ENCODE measurements at places on chromosomes 13 and 19.

DNA sequence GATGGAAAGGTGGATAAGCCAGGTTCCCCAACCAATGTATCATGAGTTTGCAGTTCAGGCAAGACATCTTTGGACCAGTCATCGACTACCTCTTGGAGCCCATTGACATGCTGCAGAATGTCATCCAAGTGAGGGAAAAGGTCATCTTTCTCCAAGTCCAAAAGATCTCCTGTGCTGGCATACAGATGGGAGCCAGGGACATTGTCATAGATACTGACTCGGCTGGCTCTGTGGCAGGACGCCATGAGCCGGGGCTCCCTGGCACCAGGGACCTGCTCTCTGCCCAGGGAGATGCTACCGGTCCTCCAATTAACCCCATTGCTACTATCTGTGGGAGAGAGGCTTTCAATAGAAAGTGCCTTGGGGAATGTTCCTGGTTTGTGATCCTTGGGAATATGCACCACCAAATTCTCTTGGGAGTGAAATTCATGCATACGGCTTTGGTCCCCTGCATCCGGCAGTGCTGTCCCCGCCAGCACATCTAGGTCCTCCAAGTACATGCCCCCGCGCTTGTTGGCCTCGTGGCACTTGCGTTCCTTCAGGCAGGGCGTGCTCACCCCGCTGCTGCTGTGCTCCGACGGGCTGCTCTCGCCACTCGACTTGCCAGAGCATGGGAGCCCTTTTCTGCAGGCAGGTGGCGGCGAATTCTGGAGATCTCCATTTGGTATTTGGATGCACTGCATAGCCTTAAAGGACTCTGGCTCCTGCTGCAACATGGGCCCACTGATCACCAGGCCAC is 113.0 kb downstream of the KL start:
- no peak for DNase-seq

DNA sequence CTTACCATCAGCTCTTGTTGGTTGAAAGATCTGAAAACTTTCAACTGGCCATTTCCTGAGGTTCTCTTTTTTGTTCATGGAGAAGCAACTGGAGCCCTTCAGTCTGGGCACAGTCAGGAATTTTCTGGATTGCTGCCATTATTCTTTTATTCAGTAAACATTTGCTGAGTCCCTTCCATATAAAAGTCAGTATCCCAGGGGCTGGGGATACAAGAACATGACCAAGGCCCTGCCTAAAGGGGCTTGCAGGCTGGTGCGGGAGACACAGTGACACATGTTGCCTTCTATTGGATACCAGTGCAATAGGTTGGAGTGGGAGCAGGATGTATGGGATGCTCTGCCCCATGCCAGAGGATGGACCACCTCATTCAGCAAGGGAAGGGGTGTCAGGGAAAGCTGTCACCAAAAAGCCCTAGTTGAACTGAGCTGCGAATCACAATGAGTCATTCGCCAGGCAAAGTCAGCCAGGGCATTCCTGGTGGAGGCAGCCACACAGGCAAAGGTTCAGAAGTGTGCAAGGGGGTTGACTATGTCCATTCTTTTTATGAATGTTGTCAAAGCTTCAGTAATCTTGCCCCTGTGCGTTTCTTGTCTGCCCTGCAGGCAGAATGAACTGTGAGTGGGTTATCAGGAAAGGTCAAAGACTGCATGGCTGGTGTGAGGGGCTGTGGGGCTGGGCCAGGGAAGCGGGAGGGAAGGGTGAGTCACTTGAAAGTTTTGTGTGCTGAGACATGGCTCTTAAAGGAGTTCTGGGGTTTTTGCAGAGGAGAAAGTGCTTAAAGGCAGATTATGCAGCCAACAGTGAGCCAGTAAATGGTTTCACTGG is 395.9 kb downstream of the KCNRG start:
- no peak for DNase-seq

DNA sequence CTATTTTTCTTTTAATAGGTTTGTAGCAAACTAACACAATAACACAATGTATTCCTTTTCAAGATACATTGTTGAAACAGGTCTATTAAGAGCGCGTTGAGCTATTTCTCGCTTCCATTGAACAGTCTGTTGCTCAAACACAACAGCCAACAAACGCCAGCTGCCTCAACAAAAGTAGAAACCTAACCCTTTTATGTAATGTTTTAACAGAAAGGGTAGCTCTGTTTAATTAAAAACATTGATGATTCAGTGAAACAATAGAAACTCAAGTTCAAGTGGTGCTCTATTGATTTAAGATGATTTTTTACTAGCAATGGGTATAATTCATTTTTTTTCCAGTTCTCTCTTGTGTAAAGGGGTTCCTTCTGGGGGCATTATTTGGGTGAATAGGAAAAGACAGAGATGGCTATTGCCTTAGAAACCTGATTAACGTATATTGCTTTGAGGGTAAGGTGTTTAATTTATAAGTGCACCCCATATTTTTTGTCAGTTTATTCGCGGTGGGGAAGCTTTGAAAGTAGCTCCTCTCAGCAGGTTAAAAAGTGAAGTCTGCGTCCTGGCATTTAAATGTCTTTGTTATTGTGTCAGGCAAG is 14.9 kb downstream of the ZIC2 start:
- no peak for DNase-seq

- DNase-seq: no peak
Observed at GRCh38 chr19:4337906-4338440, 654 bp downstream of the STAP2 start.

DNA sequence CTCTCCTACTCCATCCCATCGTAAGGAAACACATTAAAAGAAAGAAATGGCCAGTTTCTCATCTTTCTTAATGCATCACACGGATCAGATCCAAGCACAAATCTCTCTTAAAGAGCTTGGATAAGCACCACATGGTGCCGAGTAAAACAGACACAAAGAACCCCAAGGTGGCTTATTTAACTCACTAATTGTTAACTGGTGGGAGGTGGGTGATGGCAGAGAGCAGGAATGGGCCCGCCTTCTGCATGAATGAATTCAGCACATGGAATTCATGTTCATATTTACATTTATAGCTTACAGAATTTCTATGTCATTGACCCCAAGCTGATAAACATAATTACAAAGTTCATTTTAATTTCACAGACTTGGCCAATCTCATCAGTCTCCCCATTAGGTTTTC is 89.9 kb downstream of the MZT1 start:
- no peak for DNase-seq

GRCh38 chr13:113479179-113479578 is 11.3 kb downstream of the DCUN1D2 start:
- no peak for DNase-seq

DNA sequence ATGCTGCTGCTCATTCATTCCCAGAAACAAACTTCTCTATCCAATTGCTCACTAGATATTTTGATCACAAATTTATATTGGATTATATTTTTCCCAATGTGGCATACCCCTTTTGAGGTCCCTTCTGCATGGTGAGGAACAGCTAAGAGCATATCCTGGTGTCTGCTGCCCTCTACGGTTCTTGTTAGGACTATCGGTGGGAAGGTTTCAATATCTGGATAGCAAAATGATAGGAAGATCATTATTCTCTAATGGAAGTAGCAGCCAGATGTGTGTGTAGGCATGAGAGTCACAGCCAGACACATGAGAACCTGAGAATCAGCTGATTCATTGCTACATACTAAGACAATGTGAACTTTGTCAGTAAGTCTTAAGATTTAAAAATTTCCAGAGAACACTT is 1422.4 kb upstream of the MIR17HG start:
- no peak for DNase-seq

GRCh38 chr13:75489502-75490263 is 7.7 kb upstream of the TBC1D4 start:
- no peak for DNase-seq

GRCh38 chr19:1665565-1666047 is 13.2 kb upstream of the TCF3 start:
- no peak for DNase-seq

- no peak for DNase-seq
Observed at GRCh38 chr13:46372071-46372470, 15.0 kb downstream of the RUBCNL start.

- no peak for DNase-seq
Observed at GRCh38 chr19:13870873-13871272, 6.1 kb upstream of the NANOS3 start.

DNA sequence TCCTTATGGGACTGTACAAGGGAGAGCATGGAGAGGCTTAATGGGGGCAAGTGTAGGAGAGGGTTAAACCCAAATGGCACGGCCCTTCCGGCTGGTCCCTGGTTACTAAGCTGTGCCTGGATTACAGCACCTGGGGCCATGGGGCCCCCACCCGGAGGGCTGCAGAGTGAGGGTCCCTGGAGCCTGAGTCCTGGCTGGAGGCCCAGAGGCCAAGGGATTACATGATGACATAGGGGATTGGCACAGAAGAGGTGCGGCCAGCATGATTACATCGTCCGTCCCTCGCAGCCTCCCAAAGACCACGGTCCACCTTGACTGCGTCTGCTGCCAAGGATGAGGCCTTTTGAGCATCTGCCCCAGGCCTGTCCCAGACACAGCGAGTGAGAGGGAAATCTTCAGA is 149.4 kb downstream of the URI1 start:
- no peak for DNase-seq

DNA sequence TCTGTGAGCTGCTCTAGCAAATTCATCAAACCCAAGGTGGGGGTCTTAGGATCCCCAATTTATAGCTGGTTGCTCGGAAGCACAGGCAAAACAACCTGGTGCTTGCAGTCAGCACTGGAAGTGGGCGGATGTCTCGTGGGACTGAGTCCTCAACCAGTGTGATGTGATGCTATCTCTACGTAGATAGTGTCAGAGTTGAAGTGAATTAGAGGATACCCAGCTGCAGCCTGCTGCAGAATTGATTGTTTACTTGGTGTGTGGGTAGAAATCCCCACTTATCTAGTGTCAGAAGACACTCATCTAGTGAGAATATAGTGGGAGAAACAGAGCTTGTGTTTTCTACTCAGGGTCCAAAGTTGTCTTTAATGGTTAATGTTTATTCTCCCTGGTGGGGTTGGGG is 63.3 kb downstream of the CBY2 start:
- DNase-seq: no peak

DNA sequence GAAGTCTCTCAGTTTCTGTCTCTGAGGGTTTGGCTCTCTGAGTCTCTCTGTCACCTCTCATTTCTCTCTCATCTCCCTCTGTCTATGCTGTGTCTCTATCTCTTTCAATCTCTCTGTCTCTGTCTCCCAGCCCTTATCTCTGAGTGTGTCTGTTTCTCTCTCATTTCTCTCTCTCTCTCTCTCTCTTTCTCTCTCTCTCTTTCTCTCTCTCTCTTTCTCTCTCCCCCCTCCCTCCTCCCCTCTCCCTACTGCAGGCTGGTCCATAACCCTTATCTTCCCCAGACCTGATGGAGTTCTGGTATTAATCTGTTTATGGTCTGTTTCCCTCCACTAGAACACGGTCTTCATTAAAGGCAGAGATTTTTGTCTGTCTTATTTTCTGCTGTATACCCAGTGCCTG is 1.3 kb upstream of the PVR start:
- no peak for DNase-seq

- no peak for DNase-seq
Observed at GRCh38 chr13:100297413-100297812, 208.5 kb downstream of the PCCA start.

DNA sequence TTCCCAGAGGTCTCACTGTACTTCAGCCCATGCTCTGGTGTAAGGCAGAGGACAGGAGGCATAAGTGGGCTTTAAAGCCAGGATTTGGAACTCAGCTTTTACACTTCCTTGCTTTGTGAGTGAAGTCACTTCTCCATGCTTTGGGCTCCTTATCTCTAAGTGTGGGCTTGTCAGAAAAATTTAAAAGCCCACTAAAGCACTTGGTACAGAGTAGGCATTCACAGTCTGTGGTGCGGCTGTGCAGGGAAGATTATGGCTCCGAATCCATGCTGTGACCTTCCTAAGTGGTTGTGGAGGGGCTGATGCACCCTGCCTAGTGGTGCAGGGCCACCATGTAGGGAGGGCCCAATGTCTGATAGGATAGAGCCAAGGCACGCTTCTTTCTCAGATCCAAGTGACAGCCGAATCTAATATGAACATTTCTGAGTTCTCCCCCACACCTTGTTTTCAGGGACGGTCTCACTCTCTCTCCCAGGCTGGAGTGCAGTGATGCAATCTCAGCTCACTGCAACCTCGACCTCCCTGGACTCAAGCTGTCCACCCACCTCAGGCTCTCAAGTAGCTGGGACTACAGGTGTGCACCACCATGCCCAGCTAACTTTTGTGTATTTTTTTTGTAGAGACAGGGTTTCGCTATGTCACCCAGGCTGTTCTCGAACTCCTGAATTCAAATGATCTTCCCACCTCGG is 6.9 kb downstream of the TIMM29 start:
- DNase-seq: no peak

GRCh38 chr19:41434450-41434849 is 5.3 kb downstream of the DMAC2 start:
- no peak for DNase-seq

DNA sequence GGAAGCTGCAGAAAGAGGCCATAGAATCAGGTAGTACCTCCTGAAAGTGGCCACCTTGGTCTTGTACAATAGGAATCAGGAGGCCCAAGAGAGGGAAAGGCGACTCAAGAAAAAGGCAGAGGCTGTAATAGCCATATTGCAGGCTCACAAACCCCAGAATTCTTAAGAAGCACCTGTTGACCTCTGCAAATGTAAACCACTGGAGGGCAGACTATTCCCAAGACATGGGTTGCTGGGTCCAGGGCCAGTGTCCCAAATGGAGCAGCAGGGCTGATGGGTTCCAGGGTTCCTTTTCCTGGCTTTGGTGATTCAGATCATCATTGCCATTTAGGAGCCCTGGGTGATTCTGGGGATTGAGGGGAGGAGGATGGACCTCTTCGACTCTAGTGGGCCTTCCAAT is 167.6 kb downstream of the B3GLCT start:
- no peak for DNase-seq

- DNase-seq: no peak
Observed at GRCh38 chr13:47932950-47933923, 67.8 kb downstream of the SUCLA2 start.

DNA sequence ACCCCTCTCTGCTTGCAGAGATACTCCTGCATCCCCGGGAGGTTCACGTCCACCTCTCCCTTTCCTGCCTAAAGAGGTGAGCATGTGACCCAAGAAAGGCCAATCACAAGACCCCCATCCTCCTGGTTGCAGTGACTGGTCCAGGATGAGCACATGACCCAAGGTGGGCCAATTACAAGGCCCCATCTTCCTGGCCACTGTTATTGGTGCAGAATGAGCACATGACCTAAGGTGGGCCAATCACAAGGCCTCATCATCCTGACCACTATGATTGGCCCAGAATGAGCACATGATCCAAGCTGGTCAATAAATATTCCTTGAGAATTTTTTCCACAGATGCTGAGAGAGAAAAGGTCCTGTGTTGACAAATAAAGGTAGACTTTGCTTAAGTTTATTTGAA is 350.7 kb downstream of the EFNB2 start:
- no peak for DNase-seq

DNA sequence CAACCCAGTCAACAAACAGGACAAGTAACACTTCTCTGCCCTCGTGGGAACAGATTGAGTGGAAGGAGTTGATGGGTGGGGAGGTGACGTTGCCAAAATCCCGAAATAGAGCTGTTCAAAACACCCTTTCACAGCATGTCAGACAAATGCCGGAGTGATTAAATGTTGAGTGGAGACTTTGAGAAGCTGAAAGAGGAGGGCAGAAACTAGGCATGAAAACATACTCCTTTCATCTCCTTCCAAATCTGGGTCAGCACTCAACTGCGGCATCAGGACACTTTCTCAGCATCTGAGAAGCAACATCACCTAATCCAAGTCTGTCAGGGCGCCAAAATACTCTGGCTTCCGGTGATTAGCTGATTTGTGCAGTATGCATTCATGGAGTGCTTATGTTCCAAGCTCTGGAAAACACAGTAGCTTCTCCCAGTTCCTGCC is 51.5 kb upstream of the MRI1 start:
- DNase-seq: no peak
